ENCODE measurements at places on chromosomes 7 and 10.

DNA sequence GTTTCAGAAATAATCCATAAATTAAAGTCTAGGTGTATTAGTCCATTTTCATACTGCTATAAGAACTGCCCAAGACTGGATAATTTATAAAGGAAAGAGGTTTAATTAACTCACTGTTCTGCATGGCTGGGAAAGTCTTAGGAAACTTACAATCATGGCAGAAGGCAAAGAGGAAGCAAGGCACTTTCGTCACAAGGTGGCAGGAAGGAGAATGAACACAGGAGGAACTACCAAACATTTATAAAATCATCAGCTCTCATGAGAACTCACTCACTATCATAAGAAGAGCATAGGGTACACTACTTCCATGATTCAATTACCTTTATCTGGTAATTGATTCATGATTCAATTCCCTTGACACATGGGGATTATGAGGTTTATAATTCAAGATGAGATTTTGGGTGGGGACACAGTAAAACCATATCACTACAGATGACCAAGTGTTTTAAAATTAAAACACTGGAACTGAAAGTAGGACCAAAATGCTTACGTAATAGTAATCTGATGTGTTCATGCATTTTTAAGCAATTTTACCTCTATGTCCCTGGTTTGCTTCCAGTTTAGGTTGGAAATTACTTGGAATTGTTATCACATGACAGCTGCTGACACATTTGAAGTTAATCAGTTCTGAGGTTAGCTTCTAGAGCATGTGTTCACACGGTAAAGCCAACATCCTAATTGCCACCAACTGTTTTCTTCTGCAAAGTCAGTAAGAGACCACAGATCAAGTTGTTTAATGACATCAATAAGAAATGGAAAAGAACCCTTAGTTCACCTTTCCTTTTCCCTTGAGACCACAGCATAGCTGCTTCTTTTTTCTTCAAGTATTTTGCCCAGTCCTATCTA, 48.4 kb upstream of the SEMA3C start:
- no peak for DNase-seq

GRCh38 chr7:101985057-101985902, 167.9 kb downstream of the CUX1 start:
- DNase-seq = no peak

GRCh38 chr7:152025937-152026890, 740 bp downstream of the GALNT11 start:
- DNase-seq = no peak

- DNase-seq = no peak
These were observed 11.5 kb downstream of the KLF6 start for GRCh38 chr10:3773460-3774017.

DNA sequence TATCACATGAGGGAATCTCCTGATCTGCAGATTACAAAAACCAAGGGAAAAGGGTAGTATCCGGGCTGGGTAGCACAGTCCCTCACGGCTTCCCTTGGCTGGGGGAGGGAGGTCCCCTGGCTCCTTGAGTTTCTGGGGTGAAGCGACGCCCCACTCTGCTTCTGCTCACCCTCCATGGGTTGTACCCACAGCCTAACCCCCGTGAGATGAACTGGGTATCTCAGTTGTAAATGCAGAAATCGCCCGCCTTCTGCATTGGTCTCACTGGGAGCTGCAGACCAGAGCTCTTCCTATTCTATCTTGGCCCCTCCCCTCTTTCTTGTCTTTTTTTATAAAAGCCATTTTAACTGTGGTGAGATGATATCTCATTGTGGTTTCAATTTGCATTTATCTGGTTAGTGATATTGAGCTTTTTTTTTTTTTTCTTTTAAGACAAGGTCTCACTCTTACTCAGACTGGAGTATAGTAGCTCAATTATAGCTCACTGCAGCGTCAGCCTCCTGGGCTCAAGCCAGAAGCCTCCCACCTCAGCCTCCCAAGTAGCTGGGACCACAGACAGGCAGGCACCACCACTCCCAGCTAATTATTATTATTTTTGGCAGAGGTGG, 87.8 kb downstream of the ABCC2 start:
- no peak for DNase-seq

- DNase-seq = no peak
These were observed 2.8 kb downstream of the STK32C start for GRCh38 chr10:132304756-132305509.

DNA sequence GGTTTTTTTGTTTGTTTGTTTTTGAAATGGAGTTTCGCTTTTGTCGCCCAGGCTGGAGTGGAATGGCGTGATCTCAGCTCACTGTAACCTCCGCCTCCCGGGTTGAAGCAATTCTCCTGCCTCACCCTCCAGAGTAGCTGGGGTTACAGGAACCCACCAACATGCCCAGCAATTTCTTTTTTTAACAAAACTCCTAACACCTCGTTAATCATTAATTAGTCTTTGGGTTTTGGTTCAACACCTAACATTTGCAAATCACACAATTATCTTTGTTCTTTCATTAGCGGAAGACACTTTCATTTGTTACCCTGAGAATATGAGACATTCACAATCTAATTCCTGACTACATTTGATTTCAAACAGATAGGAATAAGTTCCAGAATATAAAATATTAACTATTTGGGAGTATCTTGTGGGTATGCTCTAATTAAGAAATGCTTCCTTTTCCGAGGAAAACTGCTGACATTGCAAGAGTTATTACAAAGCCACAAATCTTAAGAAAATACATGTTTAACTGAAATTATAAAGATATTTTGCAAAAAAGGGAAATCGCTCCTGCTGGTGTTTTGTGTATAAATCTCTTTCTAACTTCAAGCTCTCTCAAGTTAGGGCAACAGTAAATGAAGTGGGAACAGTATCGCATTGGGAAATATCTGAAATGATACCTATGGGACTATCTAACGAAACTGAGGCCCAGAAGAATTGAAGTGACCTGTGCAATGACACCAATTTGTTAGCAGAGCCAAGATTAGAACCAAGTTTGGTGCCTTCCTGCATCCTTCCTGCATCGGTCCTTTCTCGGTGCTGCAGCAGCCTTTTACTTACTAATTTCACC, 1.2 kb upstream of the LSM8 start:
- DNase-seq = peak; percentile 27

DNA sequence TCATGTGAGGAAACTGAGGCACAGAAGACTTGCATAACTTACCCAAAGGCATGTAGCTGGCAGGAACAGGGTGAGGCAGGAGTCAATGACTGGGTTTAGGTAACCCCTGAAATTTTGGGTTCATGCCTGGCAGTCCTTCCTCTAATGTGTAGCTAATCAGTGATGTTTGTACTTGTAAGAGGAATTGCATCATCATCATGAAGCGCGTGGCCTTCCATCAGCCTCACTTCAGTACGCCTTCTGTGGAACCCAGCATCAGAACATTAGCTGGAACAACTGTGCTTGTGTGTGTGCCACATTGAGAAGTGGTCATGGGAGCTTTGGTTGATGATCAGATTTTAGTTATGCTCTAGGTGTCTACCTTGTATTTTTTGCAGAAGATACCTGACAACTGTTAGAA, 18.2 kb upstream of the STMP1 start:
- DNase-seq = no peak

GRCh38 chr10:75283078-75283670, 47.4 kb upstream of the COMTD1 start:
- no peak for DNase-seq

DNA sequence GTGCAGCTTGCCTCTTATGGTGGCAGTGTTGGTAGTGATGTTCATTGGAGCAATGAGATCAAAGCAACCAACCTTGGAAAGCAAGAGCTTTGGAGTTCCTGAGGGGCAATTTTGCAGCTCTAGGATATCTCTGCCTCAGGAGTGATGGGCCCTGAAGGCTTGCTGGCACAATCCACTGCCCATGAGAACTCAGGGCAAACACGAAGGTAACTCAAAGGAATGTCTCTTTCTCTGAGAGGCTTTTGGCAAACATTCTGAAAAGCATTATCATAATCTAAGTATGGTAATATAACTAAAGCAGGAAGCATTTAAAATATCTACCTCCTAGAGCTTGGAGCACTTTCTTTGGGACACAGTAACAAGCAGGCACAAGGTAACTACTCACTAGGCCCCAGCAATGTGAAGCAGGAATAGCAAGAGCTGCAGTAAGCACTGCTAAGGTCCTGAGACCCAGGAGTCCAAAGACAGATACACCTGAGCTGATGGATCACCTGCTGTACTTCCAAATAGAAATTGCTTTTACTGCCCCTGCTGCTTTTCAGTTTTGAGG, 103.1 kb downstream of the NRF1 start:
- DNase-seq = no peak

GRCh38 chr10:93471110-93471651, 11.0 kb downstream of the MYOF start:
- DNase-seq = peak; percentile 90

GRCh38 chr10:102962267-102962666, 44.2 kb downstream of the CNNM2 start:
- no peak for DNase-seq

DNA sequence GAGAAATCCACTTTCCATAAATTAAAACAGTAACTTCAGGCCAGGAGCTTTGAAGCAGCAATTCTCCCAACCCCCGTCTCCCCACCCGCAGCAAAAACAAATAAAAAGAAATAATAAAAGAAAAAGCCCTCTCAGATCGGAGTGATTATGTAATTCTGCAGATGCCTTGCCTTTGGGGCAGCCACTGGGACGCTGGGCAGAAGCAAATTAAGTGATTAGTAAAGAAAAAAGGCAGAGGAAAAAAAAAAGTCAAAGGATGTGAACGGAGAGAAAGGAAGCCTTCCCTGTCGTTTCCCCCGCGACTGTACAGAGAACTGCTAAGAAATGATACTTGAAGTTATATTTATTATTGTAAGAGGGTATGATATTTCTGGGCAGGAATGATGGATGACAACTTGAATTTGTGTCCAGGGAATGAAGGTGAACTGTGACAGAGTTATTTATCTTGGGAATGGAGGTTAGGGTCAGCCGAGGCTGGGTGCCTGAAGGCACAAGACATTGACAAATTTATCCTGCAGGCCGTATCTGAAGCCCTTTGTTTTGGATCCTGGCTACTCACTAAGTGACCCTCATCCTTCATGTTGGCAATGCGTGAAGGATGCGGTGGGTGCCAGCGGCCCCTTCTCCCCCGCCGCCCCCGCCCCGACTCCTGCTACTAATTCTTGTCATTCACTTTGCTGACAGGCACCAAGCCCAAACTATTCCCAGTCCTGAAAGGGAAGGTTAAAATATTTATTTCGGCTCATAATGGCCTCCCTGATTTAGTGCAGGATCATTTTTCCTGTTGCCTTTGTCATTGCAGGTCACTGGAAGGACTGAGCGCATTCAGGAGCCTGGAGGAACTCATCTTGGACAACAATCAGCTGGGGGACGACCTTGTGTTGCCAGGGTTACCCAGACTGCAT, 604.0 kb downstream of the LRMDA start:
- DNase-seq = no peak

- DNase-seq = no peak
These were observed 337.1 kb downstream of the BMPER start for GRCh38 chr7:34242391-34242790.

- DNase-seq = no peak
These were observed 214.9 kb downstream of the CREB5 start for GRCh38 chr7:28627263-28627653.

- no peak for DNase-seq
These were observed 69.0 kb downstream of the CREB3L2 start for GRCh38 chr7:137932881-137933269.

- DNase-seq = no peak
These were observed 211.7 kb upstream of the NFE2L3 start for GRCh38 chr7:25940086-25940906.

DNA sequence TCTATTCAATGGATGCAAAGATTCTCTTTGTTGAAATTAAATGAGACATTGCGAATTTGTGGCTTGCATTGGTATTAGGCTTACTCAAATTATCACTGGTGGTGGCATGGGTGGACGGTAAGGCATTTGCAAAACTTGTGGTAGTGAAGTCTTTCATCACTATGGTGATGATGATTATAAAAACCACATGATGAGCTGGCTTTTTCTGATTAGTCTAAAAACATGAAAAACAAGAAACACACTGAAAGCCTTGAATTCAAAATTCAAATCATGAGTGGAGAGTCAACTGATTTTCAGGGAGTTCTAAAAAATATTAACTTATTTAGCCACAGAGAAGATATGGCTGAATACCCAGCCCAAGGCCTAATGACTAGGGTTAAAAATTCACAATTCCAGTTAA, 99.8 kb upstream of the HGF start:
- DNase-seq = no peak

DNA sequence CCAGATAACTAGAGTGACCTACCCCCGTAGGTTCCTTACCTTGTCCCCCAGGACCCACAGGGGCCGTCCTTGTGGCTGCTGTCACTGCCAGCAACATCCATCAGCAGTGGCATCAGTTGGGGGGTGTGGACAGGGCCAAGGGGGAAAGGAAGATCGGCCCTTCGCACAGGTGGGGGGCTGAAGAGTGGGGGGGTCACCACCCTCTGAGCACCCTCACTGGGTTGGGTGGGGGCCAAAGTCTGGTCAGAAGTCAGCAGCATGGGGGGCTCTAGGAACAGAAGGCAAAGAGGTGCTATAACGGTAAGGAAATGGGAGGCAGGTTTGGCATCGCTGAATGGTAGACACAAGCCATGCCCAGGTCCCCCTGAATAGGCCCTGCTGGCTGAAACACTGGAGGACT, 4.6 kb downstream of the NOBOX start:
- DNase-seq = no peak

DNA sequence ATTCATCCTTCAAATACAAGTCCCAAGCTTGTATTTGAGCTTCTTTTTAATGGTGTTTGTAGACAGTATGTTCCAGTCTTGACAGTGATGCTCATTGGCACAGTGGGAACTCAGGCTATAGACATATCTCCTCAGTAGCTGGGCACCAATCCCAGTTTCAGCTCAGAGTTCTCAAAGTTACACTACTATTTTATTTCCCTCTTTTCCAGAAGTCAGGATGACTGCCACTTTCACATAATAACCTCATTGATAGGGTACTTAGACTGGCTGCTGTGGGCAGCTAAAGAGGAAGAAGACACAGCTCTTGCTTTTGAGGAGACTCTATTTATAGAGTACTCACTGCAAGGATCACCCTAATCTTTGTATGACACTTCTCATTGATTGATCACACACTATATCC, 2.4 kb downstream of the GBF1 start:
- DNase-seq = no peak

DNA sequence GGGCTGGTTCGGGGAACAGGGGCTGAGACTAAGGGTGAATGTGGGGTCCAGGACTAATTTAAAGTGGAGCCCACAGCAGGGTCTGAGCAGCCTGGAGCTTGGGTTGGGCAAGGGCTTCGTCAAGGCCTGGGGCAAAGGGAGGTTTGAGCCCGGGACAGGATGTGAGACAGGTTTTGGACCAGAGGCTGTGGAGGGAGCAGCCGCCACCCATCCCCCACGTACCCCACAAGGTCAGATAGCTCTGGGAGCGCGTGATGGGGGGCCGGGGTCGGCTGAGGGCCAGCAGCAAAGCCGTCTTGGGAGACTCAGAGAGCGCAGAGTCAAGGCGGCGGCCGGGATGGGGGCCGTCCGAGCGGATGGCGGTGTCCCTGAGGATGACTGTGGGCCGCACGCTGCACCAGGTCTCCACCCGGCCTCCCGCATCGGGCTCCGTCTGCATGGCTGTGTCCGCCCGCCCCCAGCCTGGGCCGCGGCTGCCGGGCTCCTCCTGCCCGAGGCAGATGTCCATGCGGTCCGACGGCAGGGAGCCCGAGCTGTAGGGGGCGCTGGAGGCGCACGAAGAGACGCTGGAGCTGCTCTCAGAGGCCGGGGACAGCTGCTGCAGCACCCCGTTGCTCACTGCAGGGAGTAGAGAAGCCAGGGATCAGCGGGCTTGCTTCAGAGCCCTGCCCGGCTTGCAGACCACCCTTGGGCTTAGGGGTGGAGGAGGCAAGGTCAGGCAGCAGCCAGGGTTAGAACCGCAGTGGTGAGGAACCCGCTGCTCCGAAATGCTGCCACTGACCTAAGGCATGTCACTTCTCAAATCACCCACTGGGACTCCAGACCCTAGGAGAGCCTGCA, 12.1 kb downstream of the PDZD7 start:
- DNase-seq = peak; percentile 28
